Activated CD4-positive, alpha-beta memory T cell treated with anti-CD3 and anti-CD28 coated beads for 36 hours (primary cell): ENCODE measurements at places on chromosomes 4 and X.

GRCh38 chrX:134936542-134936941, 54.2 kb upstream of the SMIM10 start:
- no peak for DNase-seq
- no peaks in the 10 kb centered on the region for H3K4me1 ChIP-seq

DNA sequence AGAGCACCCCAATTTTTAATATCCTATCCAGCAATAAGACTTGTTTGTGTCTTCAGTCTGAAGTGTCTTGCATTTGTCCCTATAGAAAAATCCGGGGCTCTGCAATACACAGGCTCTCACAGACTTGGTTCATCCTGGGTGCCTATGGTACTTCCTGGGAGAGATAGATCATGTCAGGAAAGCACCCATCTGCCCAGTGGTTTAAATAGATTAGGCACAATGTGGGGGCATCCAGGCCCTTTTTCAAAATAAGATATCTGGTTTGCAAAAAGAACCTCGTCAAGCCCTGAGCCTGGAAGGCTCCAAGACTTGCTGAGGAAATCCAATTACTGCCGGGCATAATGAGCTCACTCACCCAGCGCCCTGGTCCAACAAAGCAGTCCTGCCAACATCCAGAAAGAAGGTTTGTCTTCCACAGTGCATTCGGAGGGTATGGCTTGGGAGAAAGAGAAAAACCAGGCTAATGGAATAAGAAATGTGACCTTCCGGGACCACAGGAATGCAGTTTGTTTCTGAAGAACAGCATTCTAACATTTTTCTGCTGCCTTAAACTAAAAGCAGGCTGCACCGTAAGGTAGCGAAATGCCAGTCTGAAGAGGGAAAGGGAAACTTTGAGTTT, 11.6 kb downstream of the JAKMIP1 start:
- peaks cover 19% of the 10 kb centered on the region for H3K36me3 ChIP-seq
- DNase-seq: no peak
- H3K27ac ChIP-seq: no peak overlapping the region
- no peak overlapping the region for H3K4me3 ChIP-seq
- H3K4me1 ChIP-seq: peaks cover 17% of the 10 kb centered on the region

DNA sequence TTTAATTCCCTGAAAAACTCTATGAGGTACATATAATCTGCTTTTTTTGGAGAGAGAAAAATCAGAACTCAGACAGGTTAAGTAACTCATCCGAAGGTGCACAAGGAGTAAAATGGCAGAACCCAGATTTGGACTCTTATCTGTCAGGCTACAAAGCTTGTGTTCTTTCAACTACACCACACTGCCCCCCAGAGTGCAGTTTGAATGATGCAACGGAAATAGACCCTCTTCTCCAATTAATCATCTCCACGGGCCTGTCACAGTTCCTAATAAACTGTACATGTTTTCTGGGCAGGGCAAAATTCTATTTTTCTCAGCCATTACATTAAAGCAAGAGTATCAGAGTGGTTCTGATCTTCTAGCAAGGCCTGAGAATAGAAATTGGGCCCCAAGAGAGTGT, 35.3 kb upstream of the DCX start:
- DNase-seq: peak; percentile 9
- no peak overlapping the region for H3K4me3 ChIP-seq
- H3K27me3 ChIP-seq: peaks cover 2% of the 10 kb centered on the region
- H3K4me1 ChIP-seq: no peaks in the 10 kb centered on the region

DNA sequence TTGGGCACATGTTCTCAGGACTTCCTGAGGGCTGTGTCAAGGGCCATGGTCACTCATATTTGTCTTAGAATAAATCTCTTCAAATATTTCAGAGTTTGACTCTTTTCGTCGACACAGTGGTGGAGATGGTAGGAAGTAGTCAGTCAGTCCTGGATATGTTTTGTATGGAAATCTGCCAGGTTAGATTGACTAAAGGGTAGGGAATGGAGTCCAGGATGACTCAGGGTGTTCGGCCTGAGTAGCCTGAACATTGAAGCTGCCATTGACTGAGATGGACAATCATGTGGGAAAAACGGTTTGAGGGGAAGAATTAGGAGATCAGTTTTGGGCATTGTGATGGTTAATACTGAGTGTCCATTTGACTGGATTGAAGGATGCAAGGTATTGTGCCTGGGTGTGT, 177.1 kb upstream of the CENPE start:
- no peaks in the 10 kb centered on the region for H3K27me3 ChIP-seq
- no peaks in the 10 kb centered on the region for H3K4me1 ChIP-seq
- no peak overlapping the region for H3K27ac ChIP-seq
- H3K36me3 ChIP-seq: no peaks in the 10 kb centered on the region
- no peak overlapping the region for H3K4me3 ChIP-seq

DNA sequence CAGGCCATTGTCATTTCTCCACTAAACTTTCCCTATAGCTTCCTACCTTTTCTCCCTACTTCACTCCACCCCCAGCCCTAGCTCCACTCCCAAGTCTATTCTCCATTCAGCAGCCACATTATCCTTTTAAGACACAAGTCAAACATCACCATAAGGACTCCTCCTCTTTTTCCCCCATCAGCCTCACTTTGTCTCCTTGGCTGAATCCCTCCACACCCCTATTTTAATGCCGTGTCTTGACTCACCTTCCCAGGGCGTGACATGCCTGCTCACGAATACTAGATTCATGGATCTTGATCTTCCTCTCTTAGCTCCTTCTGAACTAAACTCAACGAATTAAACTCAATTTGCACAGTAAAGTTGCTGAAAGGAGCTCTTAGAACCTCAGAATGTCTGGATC, 281.9 kb downstream of the PTTG2 start:
- no peak overlapping the region for H3K27ac ChIP-seq
- H3K4me3 ChIP-seq: no peak overlapping the region
- no peaks in the 10 kb centered on the region for H3K27me3 ChIP-seq
- no peaks in the 10 kb centered on the region for H3K36me3 ChIP-seq
- DNase-seq: no peak

DNA sequence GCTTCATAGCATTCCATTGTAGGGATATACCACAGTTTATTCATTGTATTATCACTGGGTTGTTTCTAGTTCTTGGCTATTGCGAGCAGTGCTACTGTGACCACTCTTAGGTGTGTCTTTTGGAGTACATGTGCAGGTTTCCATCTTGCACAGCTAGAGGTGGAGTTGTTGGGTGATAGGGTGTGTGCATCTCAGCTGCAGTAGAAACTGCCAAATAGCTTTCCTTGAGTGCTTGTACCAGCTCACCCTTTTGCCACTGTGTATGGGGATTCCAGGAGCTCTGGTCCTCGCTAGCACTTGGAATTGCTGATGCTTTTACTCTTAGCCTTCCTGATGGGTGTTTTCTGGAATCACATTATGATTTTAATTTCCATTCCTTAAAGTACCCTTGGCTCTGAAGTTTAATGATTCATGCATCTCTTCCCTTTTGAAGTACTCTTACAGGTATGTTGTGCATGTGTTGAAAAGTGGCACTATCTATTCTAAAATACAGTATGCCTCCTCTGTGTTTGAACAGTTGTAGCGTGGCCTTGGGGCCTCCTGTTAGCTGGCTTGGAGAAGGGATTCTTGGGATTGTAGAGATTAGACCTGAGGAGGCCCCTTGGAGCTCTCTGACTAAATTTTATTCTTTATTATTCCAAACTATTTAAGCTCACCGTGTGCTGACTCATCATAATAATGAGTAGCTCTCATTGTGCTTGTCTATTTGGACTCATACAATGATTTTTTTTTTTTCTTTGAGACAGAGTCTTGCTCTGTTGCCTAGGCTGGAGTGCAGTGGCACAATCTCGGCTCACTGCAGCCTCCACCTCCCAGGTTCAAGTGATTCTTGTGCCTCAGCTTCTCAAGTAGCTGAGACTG, 38.4 kb downstream of the HTT start:
- DNase-seq: no peak
- H3K27ac ChIP-seq: no peak overlapping the region
- peaks cover 45% of the 10 kb centered on the region for H3K36me3 ChIP-seq
- H3K4me3 ChIP-seq: no peak overlapping the region
- H3K27me3 ChIP-seq: no peaks in the 10 kb centered on the region
